H9 (cell line): ENCODE measurements at places on chromosomes 3 and 15.

GRCh38 chr3:143784446-143784845 is 63.8 kb downstream of the SLC9A9 start:
- DNase-seq, result no peak

DNA sequence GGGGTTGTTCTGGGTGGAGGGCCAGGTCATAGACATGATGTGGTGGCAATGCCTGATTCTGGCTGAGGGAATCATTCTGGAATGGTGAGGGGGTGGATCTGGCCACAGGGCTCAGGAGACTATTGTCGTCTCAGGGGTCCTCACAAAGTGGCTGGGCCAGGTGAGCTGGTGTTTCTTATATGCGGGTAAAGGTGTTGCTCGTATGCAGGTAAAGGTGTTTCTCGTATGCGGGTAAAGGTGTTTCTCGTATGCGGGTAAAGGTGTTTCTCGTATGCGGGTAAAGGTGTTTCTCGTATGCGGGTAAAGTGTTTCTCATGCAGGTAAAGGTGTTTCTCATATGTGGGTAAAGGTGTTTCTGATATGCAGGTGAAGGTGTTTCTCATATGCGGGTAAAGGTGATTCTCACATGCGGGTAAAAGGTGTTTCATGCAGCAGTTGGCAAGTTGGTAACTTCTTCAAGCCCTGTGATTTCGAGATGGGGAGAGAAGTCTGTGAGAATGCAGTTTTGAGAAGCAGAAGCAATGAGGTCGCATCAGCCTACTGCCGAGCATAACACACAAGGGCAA is 10.5 kb upstream of the MUC4 start:
- no peak for DNase-seq

GRCh38 chr3:194606941-194607340 is 26.3 kb downstream of the TMEM44 start:
- DNase-seq, result no peak

DNA sequence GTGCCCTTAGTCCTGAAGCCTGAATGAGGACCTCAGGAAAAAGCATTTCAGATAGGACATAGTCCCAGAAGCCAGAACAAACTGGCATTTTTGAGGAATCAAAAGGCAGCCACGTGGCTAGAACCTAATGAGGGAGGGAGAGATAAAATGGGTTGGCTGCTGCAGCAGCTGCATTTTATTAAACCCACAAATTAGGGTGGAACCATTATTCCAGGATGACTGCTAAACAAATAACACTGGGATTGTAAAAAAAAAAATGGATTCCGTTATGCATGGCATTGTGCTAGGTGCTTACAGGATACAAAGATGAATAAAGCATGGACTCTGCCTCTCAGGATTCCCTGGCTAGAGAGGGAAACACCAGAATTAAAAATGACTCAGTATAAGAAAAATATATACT is 141.5 kb downstream of the SATB1 start:
- DNase-seq, result no peak

DNA sequence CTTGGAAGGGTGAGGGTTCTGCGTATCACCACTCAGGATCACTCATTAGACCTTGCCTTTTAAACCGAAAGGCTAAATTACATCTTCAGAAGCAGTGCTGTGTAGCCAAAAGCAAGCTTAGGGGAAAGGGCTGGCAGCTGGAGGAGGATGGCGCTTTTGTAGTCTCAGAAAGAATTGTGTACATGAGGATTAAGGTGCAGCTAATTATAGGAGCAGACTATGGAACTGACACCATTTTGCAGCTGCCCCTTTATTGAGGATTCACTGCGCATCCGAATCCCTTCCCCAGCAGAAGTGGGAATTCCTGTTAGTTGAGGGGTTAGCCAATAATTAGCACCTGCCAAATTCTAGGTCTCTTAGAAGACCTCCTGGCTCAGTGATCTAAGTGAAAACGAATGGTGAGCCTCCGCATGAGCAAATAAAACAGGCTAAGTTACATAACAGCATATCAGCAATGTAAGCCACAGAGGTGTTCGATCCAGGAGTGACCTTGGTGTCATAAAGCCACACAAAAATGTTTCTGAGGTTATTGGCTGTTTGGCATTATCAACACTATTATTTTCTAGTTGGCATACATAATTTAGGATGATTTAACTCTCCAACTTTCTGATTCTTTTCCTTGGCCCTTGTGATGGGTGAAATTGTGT is 42.6 kb upstream of the SEMA6D start:
- no peak for DNase-seq

- DNase-seq, result no peak
These were observed 122.0 kb downstream of the KLF13 start for GRCh38 chr15:31448635-31448979.

- no peak for DNase-seq
These were observed 56.5 kb downstream of the HERC2 start for GRCh38 chr15:28265334-28266019.

DNA sequence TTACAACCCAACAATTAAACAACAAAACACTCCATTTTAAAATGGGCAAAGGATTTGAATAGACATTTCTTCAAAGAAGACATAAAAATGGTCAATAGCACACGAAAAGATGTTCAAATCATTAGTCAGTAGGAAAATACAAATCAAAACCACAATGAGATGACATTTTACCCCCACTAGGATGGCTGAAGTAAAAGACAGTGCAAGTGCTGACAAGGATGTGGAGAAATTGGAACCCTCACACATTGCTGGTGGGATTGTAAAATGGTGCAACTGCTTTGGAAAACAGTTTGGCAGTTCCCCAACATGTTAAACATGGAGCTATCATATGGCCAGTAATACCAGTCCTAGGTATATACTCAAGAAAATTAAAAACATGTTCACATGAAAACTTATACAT is 11.6 kb downstream of the GALNT15 start:
- DNase-seq, result no peak

DNA sequence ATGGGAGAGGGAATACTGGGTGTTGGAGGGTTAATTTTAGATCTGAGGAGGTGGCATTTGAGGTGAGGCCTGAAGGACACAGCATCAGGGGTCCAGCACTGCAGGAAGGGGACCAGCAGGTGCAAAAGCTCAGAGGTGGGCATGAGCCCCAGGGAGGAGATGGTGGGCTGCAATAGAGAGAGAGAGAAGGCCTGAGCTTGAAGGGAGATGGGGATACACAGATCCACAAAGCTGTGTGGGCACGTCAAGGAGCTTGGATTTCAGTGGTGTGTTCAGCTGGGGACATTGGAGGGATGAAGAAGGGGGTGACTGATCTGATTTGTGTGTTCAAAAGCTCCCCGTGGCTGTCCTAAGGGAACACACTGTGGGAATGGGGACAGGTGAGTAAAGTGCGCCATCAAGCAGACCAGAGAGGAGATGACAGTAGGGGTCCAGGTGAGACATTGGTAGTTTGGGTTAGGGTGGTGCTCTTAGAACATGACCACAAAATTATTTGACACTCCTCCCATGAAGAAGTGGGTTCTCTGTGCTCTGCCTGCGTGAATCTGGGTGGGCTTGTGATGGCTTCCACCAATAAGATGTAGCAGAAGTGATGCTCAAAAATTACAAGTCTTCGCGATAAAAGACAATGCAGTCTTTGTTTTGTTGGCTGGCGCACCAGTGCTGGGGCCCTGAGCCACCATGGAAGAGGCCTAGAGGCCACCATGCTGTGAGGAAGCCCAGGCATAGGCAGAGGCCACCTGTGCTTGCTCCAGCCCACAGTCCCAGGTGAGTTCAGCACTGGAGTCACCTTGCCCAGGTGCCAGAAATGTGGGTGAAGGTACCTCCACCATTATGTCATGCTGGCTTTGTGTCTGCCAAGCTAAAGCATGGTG is 1.9 kb upstream of the WNT7A start:
- peak; percentile 11 for DNase-seq

DNA sequence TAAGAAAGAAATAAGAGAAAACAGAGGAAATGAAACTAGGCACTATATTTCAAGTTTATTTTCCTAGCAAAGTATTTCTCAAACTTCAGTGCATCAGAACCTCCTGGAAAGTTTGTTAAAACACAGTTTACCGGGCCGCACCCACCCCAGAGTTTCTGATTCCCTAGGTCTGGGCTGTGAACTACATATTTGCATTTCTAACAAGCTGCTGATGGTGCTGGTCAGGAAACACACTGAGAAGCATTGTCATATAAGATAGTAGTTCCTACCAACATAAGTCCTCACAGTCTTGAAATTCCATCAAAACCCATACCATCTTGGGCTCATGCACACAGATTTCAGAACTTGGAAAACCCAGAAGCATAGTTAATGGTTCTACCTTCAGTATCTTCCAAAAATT is 8.3 kb downstream of the SLC9A9 start:
- no peak for DNase-seq

- no peak for DNase-seq
These were observed 111.8 kb upstream of the C15orf61 start for GRCh38 chr15:67409175-67409574.

- DNase-seq, result no peak
These were observed 52.6 kb downstream of the NMD3 start for GRCh38 chr3:161273589-161274218.

GRCh38 chr3:179037351-179037750 is 34.3 kb downstream of the ZMAT3 start:
- peak; percentile 33 for DNase-seq

- no peak for DNase-seq
These were observed 196.3 kb downstream of the DTWD1 start for GRCh38 chr15:49817100-49817499.

DNA sequence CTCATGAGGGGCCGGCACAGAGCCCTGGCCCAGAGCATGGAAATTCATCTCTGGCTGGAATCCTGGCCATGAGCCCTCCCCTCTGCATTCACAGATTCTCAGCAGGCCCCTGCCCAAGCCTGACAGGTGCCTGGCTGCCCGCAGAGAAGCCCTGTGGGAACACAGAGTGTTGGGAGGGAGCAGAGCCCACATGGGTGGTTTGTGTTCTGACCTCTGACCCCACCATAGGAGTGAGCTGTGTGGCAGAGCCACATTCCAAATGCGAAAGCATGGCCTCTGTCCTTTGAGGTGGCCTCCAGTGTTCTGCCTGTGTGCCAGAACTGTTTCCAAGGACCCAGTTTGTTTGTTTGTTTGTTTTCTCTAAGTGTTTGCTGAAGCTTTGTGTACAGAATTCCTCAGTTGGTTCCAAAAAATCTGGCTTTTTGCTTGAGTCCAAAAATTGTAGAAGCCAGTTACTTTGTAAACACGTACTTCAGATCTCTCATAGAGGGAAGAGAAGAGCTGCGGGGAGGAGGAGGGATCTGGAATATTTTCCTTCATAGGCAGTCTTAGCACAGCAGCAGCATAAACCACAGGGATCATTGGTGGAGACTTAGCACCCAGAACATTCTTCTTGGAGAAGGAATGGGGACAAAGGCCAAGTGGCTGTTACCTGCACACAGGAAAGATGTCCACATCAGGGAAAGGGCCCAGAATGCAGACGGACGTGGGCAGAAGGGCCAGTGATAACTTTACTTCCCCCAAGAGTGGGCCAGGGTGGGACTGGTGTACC is 36.0 kb downstream of the GRAMD2A start:
- no peak for DNase-seq

- DNase-seq, result no peak
These were observed 21.7 kb upstream of the KPNA4 start for GRCh38 chr3:160587105-160587504.

DNA sequence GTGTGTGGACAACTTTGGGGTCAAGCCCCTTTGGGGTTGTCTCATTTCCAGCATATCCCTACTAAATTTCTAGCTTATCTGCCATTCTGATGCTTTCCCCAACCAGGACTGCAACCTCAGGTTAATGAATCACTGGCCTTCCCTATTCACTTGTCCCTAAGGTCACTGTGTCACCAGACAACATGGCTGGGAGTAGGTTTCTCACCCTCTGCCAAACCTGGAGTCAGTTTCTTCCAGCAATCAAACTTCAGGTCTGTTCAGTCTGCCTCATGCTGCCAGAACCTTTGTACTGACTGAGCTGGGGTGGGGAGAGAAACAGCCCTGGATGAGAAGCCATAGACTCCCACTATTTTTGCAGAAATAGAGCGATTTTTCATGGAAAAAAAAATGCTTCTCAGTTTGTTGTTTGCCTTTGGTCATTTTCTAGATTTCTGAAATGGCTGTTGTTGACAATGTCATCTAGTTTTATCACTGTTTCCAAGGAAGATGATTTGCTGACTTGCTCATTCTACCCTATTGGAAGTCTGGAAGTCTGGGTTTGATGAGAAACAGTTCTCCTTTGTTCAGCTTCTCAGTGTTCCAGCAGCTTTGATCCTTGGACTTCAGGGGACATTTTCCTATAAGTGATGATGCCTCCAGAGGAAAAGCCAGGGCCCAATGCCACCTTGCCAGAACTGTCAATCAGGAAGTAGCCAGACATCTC is 74.8 kb upstream of the IL12A start:
- no peak for DNase-seq

- peak; percentile 23 for DNase-seq
These were observed 1.7 kb upstream of the TLR9 start for GRCh38 chr3:52227117-52227516.

GRCh38 chr15:69804786-69805185 is 292.9 kb downstream of the TLE3 start:
- no peak for DNase-seq

GRCh38 chr3:129441782-129442181 is 1.8 kb downstream of the IFT122 start:
- no peak for DNase-seq

GRCh38 chr3:186519021-186519658 is 25.0 kb downstream of the CRYGS start:
- no peak for DNase-seq

GRCh38 chr3:42839616-42840015 is 30.4 kb downstream of the ACKR2 start:
- peak; percentile 42 for DNase-seq

GRCh38 chr15:74327756-74328155 is 39.7 kb downstream of the CYP11A1 start:
- no peak for DNase-seq

- DNase-seq, result no peak
These were observed 24.1 kb downstream of the ATP13A5 start for GRCh38 chr3:193354423-193354822.

DNA sequence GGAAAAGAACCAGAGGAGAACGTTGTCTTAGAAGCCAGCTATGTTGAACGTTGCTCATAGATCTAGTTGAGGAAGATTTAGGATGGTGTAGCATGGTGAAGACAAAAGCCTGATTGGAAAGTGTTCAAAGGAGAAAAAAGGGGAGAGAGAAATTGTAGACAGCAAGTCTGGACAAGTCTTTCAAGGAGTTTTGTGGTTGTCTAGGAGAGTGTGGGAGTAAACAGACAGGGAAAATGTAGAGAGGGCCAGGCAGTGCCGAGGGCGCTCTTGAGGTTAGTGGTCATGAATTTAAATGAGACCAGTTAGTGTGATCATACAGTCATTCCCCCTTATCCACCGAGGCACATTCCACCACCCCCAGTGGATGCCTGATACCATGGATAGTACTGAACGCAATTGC is 167.5 kb upstream of the IL12A start:
- DNase-seq, result no peak

- DNase-seq, result no peak
These were observed 20.3 kb upstream of the EPB42 start for GRCh38 chr15:43241100-43241499.
